ENCODE measurements at places on chromosomes 2 and 18. TPM values are rescaled to one million over a fixed set of nuclear protein-coding genes. Genes with fewer than 3 reads are reported as not detected.

The KLHL30 gene
- polyA plus RNA-seq = 0.18 TPM

The DAW1 gene
- 0.68 TPM for polyA plus RNA-seq

The DSG1 gene
- 0.08 TPM for polyA plus RNA-seq

The TUBA4B gene
- polyA plus RNA-seq = 0.94 TPM

The PREB gene
- polyA plus RNA-seq = 53.7 TPM

The IMPACT gene
- polyA plus RNA-seq = 45.7 TPM

The CYS1 gene
- polyA plus RNA-seq = 121 TPM

The USP37 gene
- 15.1 TPM for polyA plus RNA-seq

GRCh38 chr2:71842744-71843143 lies 304.9 kb downstream of the CYP26B1 start:
- DNase-seq = no peak

DNA sequence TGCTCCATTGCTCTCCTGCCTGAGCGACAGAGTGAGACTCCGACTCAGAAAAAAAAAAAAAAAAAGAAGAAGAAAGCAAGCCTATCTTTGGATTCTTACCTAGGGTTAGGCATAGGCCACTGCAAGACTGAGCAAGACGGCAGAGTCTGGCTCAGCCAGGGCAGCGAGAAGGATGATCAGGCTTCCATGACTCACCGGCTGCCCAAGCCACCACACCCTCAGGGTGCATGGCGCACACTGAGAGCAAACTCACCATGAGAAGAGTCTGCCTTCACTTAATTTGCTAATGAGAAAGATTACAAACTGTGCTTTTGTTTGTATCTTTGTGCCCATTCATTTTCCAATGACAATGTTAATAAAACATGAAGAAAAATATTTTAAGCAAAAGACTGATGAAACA lies 8.2 kb downstream of the FAM110C start:
- no peak for DNase-seq

GRCh38 chr2:107986278-107987217 lies at the start of gene SLC5A7:
Gene SLC5A7, plus strand, starts transcription at chr2:107986524. Its CDS starts 1,632 bp downstream, at chr2:107988156.
- DNase-seq = no peak

DNA sequence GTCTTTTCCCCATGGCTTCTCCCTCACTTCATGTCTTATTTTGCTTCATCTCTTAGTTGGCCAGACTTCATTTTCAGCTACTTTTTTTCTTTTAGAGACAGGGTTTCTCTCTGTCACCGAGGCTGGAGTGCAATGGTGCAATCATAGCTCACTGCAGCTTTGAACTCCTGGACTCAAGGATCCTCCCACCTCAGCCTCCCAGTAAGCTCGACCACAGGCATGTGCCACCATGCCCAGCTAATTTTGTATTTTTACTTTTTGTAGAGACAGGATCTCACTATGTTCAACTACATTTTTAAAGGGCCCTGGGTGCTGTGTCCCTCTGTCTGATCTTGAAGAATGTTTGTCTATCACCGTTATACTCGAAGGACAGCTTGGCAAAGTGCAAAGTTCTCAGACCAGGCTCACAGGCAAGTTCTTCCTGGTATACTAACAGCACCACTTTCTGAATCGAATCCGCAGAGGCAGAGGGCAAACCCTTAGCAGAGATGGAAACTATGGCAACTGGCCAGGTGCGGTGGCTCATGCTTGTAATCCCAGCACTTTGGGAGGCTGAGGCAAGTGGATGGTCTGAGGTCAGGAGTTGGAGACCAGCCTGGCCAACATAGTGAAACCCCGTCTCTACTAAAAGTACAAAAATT lies 60.9 kb downstream of the SOWAHC start:
- DNase-seq = no peak

DNA sequence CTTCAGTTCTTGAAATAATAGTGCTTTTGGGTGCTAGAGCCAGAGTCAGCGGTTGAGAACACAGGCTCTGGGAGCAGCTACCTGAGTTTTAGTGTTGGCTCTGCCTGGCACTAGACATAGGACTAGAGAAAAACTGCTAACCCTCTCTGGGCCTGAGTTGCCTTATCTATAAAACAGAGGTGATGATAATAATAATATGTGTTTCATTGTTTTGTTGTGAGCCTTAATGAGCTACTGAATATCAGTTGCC lies 391.7 kb downstream of the PTPRM start:
- DNase-seq = no peak

DNA sequence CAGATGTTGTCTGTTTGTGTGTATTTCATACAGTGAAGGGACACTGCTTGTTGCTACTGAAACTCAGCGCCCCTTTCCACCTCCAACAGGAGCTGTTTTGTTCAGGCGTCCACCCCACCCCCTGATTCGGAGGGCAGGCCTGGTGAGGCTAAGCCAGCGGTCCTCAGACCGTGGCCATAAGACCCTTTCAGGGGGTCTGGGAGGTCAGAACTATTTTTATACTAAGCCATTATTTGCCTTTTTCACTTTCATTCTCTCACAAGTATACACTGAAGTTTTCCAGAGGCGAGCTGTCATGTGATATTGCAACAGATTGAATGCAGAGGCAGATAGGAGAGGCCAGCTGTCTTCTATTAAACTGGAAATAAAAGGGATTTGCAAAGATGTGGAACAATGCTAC lies 39.7 kb upstream of the IGFBP5 start:
- DNase-seq = no peak

DNA sequence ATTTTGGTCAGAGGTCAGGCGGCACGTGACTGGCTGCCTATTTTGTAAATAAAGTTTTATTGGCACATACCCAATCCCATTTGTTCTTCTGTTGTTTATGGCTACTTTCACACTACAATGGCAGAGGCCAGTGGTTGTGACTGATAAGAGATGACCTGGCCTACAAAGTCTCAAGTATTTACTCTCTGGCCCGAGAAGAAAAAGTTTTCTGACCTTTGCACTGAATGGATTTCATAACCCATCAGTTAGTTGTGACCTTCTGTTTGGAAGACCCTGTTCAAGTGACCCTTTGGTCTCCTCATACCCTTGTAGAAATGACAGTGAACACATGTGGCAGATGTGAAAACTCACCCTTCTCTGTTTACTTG lies 121.4 kb upstream of the MGAT5 start:
- no peak for DNase-seq

DNA sequence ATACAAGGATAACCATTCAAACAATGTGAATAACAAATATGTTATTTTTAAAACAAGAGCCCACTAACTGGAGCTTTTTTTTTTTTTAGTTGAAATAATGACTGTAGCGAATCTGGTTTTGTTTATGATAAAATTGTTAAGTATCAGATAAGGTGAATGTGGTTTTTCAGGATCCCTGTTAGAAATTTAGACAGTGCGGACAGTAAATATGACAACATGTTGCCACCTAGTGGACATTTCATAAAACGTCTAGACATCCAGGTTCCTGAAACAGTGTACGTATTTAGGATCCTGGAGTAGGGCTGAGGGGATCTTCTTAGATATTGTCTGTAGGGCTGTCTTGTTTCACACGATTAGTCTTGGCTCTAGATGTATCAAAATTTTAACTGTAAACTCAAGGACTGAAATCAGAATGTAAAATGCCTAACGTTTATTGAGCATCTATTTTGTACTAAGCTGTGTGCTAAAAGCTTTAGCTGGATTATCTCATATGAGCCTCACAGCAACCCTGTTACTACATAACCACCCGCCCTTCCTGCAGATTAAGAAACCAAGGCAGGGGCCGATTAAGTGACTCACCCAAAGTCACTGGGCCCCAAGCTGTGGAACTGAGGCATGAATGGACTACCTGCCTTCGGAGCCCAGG lies 23.9 kb upstream of the CCDC68 start:
- DNase-seq = no peak

- no peak for DNase-seq
Measured at GRCh38 chr2:64807417-64807816, 153.7 kb upstream of the SERTAD2 start.

DNA sequence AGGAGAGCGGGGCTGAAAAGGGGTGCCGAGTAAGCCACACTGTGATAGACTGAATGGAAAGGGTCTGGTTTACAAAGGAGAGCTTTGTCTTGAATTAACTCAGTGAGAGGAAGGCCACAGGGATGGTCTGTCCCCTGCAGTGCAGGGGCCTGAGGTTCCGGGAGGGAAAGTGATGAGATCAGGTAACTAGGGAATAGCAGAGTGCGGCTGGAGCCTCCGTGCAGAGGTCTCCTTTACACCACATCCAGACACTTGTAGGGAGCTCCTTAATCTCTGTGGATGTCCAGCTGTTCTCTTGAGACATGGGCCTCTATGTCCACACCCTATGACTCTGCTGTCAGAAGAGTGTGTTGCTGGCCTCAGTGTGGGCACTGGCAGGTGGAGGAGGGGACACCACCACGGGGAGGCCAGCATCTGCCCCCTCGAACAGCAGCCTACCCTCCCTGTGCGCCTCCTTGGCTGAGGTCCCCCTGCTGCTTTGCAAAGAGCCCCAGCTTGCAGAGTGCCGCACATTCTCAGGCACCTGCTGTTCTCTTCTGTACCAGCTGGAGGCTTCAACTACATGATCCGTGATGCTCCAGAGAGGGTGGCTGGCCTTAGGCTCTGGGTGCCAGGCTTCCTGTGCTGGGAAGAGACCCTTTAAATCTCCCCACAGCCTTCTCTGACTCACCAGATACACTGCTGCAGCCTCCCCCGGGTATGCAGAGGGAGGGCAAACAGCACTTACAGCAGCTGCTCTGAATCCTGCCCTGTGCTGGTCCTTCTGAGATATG lies 25.9 kb downstream of the ENOSF1 start:
- DNase-seq = no peak

GRCh38 chr18:35822413-35822812 lies 150.1 kb upstream of the RMP24 start:
- no peak for DNase-seq

- DNase-seq = no peak
Measured at GRCh38 chr2:208062113-208062512, 36.8 kb upstream of the PLEKHM3 start.

DNA sequence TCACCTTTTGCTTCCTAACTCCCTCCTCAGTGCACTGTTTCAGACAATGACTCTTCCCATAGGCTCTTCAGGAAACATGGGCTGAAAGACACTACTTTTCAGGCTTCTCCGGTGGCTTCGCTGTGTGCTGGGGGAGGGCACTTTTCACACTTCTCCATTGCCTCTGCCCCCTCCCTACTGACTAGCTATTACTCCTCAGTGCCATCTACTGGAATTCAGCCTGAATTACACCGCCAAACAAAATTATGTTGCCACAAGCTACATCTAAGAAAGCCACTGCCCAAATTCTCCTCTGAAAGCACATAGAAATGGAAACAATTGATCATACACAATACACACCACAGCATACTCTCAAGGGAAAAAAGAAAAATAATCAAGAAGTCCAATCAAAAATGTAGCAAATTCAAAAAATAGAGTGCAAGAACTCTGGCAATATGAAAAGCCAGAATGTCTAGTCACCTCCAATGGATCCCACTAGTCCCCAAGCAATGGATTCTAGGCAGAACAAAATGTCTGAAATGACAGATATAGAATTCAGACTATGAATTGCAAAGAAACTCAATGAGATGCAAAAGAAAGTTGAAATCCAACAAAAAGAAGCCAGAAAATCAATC lies 1139.4 kb upstream of the GYPC start:
- DNase-seq = no peak

DNA sequence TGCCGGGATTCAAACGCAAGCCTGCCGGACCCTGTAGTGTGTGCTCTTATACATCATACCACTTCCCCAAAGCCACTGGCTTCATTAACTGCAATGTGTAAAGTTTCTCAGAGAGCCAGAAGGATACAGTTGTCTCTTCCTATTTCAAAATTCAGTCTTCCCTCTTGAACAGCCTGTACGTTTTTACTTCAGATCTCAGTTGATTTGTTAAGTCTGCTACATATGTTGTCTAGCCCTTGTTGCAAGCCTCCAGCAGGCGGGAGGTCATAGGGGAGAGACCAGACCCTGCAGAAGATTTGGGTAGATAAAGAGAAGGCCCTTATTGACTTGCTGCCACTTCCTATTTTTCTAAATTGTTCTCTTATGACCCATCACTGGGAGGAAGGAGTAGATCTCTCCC lies 56.2 kb downstream of the ARHGEF33 start:
- no peak for DNase-seq

DNA sequence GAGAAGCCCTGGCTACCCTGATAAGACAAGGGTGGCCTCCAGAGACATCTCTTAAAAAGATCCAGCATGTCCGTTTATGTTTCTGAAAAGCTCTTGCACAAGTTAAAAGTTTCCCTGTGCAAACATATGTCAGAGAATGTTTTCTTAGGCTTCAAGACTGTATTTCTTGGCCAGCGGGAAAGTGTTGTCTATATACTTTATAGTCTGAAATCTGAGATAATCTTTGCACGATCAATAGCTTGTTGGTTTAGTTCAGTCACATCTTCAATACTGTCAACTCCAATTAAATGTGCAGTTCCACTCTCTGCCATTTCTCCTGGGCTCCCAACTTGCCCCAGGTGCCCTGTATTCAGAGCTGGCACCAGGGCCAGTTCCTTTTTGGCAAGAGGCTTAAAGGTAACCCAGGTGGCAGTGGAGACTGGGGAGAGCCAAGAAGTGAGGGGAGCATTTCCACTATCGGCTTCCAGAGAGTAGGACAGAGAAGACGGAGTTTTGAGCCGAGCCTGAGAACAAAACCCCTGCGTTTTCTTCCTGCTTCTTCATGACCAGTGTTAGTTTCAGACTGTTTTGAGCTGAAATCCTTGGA lies 64.4 kb downstream of the ACOXL start:
- DNase-seq = no peak

GRCh38 chr2:214876815-214877214 lies 67.3 kb upstream of the BARD1 start:
- no peak for DNase-seq

GRCh38 chr2:236575510-236575909 lies 5.9 kb downstream of the ACKR3 start:
- no peak for DNase-seq

DNA sequence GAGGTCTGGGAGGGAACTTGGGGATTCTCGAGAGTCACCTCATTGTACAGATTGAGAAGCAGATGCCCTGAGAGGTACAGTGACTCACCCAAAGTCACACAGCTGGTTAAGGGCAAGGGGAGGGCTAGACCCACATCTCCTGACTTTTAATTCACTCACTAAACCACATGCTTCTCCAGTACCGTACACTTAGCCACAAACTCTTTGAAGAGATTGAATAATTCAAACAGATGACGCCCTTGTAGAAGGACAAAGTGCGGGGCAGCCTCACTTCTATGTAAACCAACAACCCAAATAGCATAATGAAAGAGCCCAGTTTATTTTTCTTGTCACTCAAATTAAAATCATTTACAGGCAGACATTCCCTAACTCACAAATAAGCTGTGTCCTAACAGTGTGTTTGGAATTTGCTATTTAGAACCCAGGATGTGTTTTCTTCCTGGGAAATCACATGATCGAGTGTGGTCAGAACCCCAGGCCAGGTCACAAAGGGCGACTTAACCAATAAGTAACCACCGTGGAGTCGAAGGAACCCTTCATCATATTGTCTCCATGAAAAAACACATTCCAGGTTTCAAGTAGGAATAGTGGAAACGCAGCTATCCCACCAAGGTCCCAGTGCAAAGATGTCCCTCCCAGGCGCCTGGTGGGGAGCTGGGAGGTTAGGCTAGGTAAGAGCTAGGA lies 35.8 kb upstream of the PTPN4 start:
- no peak for DNase-seq

All from left renal cortex interstitium (tissue), 4 donors.